Activated CD4-positive, alpha-beta T cell treated with anti-CD3 and anti-CD28 coated beads, Interleukin-2, amount 50 U/mL, for 1 hour (primary cell): ENCODE measurements at places on chromosomes 1 and 21.

GRCh38 chr1:236422517-236422876 lies 28.4 kb downstream of the EDARADD start:
- no peak for DNase-seq

GRCh38 chr1:18962121-18962721 lies 5.7 kb upstream of the IFFO2 start:
- DNase-seq: no peak

- DNase-seq: no peak
Observed at GRCh38 chr1:2135941-2136340, 58.6 kb downstream of the FAAP20 start.

- no peak for DNase-seq
Observed at GRCh38 chr1:183827801-183828200, 22.9 kb downstream of the RGL1 start.

GRCh38 chr1:59481881-59482505 lies 185.1 kb downstream of the FGGY start:
- no peak for DNase-seq
